ENCODE measurements at places on chromosomes 5 and 9.

DNA sequence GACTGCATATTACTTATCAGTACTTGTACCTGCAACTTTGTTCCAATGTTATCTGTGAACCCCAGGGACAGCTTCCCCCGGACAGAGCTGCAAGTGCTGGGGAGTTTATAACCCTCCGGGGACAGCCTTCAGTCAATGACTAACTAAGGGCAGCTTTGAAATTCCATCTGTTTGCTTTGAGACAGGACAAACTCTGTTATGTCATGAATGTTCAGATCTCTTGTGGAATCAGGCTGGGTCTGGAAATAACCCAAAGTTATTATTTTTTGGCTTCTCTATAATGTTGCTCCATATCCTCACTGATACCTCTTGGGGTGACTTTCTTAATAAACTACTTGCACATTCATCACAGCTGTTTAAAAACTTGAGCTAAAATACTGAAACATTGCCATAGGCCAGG is 617.5 kb upstream of the TLE4 start:
- DNase-seq, result peak; percentile 1

GRCh38 chr9:135343837-135344522 is 135.6 kb upstream of the PPP1R26 start:
- peak; percentile 80 for DNase-seq

GRCh38 chr5:18888821-18889220 is 1099.2 kb downstream of the CDH18 start:
- DNase-seq, result no peak

DNA sequence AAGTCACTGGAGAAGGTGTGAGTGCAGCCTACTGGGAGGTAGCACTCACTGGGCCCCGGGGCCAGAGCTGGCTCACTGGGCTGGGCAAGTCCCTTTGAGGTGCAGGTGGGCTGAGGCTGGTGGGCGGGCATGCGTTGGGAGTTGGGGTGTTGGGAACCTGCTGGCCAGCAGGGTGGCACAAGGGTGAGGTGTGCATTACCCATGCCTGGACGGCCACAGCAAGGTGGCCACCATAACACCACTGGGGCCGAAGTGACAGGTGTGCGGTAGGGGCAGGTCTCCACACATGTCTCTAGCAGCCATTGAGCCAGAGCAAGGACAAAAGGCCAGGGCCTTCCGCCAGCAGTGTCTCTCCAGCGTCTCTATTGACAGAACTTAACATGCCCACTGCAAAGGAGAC is 22.6 kb downstream of the PRRT1B start:
- no peak for DNase-seq

- no peak for DNase-seq
These were observed 14.0 kb downstream of the MTRR start for GRCh38 chr5:7882926-7883325.

DNA sequence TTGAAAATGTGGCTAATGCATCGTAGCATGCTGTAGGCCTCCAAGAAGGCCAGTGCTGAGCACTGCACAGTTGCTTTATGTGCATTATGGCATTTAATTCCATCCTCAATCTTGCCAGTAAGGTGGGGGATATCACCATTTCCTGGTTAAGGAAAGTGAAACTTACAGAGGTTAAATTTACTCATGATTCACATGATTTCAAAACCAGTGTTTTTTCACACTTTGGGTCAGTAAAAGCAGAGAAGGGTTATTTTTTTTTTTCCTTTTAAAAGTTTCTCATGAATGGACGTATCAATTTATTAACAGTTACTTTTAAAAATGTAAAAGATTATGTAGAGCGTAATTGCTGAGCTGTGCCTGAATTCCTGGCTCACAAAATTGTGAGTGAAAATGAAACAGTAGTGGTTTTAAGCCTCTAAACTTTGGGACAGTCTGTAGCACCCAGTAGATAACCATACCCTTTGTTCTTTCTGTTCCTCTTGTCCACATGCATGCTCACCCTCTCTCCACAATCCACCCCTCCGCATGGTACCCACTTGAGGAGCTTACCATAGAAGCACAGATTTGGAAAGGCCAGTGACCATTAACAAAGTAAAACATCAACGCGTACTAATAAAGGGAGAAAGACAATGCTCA is 21.2 kb downstream of the MAST4 start:
- DNase-seq, result no peak

- peak; percentile 53 for DNase-seq
These were observed 95.3 kb downstream of the RGS3 start for GRCh38 chr9:113558632-113559502.

DNA sequence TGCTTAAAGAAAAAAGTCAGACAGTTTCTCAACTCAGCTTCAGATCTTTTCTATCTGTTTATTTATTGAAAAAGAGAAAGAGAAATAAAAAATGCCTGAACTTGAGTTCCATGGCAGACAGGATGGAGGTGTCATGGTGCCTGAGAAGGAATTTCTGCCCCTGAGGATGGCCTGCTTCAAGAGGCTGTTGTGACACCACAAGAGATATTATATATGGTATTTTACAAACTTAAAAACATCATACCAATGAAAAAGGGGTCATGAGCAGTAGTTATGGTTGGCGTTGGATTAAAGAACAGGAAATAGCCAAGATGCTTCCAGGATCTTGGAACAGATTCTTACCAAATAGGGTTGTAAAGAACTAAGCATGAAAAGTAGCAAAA is 344.6 kb downstream of the GLIS3 start:
- no peak for DNase-seq

GRCh38 chr9:132147839-132148238 is 14.0 kb upstream of the NTNG2 start:
- DNase-seq, result no peak

DNA sequence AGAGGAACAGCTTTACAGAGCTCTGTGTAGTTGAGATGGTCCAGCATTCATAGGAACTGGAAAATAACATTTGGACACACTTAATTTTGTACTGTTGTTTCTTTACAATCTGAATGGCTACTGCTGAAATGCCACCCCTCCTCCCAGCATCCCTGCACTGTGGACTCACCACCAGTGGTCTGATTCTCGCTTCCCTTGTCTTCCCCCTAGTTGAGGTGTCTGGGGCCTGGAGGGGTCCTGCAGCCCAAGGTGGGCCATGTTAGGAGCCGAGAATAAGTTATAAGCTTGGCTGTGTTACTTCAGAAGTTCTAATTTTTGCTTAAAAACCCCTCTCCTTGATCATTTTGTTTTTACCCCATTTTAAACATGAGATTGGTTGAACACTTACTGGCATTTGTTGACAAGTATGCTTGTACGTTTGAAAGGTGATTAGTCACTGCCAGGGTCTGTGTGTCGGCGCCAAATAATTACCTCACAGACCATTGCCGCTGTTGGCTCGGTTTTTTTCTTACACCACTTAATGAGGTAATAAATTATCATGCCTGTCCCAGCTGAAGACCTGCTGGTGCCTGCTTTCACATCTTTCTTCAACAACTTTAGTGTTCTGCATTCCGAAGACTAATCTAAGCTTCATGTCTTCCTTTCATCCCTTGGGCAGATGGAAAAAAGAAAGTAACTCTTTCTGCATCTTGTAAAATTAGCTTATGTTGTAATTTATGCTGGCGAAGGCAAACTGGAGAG is 65.8 kb downstream of the MCCC2 start:
- no peak for DNase-seq

DNA sequence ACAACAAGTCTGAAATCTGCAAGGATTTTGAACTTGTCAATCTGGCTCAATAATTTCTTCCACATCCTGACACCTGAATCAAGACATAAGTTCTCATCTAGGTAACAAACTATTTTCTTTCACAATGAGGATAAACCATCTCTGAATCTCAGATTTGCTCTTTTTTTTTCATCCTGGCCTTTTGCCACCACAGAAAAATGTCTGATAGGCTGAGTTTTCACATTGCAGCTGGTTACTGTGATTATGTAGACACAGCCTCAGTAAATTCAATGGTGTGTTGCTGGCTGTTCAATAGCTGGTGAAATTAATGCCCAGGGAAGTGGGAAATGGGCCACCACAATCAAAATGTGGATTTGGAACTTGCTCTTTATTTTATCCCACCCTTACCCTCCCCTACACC is 2.8 kb upstream of the ADRA1B start:
- DNase-seq, result no peak

DNA sequence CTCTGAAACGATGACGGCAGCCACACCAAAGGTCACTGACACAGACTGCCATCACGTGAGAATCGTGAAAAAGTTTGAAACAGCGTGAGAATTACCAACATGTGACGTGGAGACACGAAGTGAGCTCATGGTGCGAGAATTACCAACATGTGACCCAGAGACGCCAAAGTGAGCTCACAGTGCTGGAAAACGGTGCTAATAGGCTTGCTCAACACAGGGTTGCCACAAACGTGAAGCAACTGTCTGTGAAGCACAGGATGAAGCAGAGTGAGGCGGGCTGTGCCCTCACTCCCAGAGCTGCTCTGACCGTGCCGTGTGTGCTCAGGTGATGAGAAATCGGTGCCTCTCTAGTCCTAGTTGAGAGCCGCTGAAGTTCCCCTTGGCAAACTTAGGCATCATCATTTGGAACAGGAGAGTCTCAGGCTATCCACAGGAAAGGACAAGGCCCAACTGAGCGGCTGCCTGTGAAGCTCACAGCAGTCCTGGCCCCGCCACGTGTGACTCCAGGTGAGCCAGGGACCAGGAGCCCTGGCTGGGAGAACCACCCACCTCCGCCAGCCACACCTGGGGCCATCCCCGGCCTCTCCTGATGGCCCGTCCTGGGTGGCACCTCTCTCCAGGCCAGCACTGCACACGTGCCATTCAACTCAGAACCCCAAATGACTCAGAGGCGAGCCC is 29.8 kb upstream of the SLC6A3 start:
- no peak for DNase-seq

GRCh38 chr9:113228130-113228665 is 6.9 kb downstream of the SLC31A1 start:
- no peak for DNase-seq

- peak; percentile 56 for DNase-seq
These were observed 85.1 kb downstream of the BRINP1 start for GRCh38 chr9:119284118-119284517.

GRCh38 chr5:5793242-5794117 is 371.0 kb downstream of the ICE1 start:
- no peak for DNase-seq

DNA sequence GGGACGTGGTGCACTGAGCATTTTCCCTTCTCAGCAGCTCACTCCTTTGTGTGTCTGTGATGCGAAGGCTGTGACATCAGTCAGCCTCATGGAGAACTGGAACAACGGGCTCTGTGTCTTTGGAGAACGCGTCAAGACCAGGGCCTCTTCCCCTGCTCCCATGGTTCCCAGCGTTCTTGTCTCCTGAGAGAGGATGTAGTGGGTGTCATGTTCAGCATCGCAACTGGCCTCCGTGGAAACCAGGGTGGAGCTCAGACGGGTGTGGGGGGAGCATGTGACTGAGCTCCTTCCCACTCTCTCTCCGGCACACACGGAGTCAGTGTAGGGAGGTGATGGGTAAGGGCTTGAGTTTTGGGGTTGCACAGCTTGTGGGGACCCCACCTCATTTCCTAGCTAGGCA is 59.7 kb downstream of the TENT4A start:
- no peak for DNase-seq

All from tongue (tissue), 3 donors.